Activated CD4-positive, alpha-beta T cell treated with anti-CD3 and anti-CD28 coated beads, Interleukin-2, amount 50 U/mL, for 16 hours (primary cell): ENCODE measurements at places on chromosomes 1 and 21.

DNA sequence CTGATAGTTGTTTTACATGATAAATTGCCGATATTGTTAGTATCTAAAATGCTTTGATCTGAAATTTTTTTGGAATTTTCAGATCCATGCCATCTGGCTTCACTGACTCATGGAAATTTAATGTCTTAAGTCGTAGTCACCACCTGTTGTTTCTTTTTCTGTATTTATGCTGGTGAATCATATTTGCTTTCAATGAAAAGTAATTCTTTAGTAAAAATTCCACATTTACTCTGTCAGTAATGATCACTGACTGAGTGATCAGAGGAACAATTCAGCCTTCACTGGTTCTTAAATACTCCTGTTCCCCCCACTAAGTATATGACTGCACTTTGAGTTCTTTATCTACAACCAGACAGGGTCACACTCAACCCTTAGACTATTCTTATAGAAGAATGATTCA is 185.6 kb upstream of the NRIP1 start:
- DNase-seq, result no peak

- DNase-seq, result peak; percentile 55
Observed at GRCh38 chr1:999725-1000356, at the start of gene HES4. HES4 (minus strand) TSS chr1:1000097; CDS start chr1:999973, 124 bp downstream.

GRCh38 chr1:43545339-43545694 is 14.6 kb downstream of the PTPRF start:
- no peak for DNase-seq

- DNase-seq, result peak; percentile 73
Observed at GRCh38 chr21:28636752-28637691, 355.7 kb downstream of the LTN1 start.

- DNase-seq, result no peak
Observed at GRCh38 chr1:210124736-210125135, 107.9 kb upstream of the SERTAD4 start.

DNA sequence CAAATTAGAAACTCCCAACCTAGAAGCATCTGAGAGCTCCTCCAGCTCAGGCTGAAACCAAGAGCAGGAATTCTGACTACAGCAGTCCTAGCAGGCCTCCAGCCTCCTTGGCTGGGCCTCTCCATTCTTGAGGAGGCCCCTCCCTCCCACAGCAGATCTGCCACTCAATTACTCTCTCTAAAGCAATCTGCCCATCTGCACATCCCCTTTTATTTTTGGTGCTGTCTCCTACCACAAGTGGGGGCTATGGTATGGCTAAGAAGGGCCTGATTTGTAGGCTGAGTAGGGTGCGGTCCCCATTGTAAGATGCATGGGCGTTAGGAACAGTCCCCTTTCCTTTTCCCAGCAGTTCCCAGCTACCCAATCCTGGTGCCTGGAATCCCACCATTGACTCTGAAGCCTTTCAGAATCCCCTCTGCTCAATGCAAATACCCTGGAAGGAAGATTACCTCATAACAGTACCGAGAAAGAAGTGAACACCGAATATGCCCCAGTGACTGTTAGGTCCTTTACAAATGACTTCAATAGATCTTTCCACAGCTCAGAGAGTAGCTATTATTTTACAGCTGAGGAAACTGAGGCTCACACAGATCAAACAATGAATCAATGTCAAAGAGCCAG is 11.6 kb upstream of the TTC39A start:
- no peak for DNase-seq

GRCh38 chr1:218350035-218350525 is 4.9 kb downstream of the TGFB2 start:
- no peak for DNase-seq

DNA sequence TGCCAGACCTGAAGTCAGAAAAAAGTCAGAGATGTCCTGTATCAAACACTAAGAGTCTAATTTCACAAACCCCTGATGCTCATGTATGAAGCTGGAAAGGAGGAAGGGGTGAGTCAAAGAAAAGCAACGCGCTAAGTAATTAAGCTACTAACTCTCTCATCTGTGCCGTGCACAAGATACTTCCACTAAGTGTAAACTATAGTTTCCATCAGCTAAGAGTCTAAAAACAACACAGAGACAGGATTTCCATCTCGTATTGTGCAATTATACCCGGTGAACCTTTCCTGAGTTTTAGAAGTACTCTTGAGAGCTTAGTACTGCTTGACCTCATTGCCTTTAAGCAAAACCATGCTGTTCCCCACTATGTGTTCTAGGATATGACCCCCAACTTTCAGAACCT is 19.0 kb downstream of the DNALI1 start:
- DNase-seq, result peak; percentile 50

- no peak for DNase-seq
Observed at GRCh38 chr1:239164451-239165180, 221.8 kb upstream of the CHRM3 start.

DNA sequence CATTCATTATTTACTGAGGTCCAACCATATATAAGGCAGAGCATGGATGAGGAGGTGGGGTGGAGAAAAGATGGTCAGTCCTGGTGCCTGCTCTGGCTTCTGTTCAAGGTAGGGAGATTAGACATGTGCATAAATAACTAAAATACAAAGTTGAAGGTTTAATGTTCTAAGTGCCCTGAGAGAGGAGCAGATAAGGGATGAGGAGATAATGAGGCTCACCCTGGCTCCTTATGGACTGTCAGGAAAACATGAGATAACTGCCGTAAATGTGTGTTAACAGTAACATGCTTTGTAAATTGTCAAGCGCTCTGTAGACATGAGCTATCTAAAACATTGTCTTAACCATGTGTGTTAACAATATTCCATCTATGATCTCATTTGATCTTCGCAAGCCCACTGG is 474.6 kb upstream of the USP24 start:
- no peak for DNase-seq

DNA sequence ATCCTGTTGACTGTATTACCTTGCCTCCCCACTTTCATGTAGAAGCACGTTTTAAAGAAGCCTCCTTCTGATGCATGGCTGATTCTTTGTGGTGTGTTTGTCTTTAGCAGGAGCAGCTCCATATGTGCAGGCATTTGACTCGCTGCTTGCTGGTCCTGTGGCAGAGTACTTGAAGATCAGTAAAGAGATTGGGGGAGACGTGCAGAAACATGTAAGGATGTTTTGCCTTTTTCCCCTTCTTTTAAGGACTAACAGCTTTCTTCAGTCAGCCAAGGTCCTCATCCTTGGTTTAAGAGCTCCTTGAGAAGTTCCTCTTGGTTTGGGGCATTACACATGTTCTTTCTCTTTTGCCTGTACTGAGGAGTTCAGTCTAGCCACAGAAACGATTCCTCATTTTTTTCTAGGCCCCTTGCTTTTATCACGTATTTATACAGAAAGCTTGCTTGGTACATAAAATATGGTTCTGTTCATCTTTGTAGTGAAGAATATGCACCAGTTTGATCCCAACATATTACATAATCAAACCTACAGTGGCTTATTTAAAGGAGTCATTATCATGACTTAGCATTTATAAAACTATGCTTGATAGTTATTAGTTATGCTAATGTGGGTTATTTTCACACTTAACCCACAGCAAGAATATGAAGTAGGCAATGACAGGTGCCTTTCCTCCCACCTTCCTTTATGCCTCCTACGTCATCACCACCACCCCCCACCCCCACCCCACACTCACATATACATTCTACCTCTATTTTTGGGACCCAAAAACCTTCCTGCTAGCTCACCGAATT is 19.6 kb downstream of the CAP1 start:
- no peak for DNase-seq

- no peak for DNase-seq
Observed at GRCh38 chr1:156106624-156107488, 7.7 kb upstream of the LMNA start.
